ENCODE measurements at places on chromosomes 6 and 20.

- no peak for DNase-seq
These were observed 17.1 kb downstream of the REPS1 start for GRCh38 chr6:138970856-138971425.

DNA sequence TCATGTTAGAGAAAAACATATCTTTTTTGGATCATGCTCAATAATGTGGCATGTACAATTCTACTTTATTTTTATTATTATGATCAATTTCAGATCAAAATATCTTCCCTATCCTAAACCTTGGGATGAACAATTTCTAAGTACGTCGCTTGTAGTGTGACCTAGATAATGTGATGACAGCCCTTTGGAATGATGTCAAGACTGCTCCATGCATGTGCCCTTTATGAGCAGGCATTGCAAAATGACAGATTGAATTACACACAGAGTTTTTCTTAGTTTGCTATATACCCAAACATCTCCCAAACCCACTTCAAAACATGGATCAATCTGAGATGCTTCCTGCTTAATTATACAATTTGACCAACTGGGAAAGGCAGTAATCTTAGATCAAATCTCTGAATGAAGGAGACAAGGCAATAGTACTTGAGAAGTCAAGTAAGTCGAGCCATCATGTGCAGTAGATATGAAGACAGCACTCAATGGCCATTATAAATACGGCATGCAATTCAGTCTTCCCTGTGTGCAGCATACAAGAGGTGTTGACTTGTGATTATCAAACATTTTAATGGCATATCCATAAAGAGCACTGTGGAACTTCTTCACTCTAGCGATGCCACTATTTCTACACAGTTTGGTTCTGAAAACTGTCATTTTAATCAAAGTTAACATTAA, 294.8 kb downstream of the RNF144B start:
- DNase-seq: no peak

DNA sequence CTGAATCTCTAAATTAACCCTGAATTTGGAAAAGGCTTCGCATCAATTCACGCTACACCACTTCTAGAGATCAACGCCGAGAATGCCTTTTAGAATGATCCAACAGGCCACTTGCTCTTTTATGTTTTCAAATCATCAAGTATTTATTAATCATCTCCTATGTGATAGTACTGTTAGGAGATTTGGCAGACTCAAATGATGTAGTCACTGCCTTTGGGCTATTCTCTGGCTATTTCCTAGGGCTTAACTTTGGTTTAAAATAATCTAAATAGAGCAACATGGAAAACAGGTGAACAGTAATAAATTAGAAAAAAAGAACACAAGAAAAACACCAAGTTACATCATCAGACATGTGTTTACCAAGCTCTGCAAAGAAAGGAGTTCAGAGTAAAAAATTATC, 140.3 kb downstream of the TENT5A start:
- no peak for DNase-seq

GRCh38 chr6:52523378-52524142, 53.3 kb downstream of the TRAM2 start:
- DNase-seq: no peak

GRCh38 chr20:13141546-13141945, 79.5 kb upstream of the ISM1 start:
- DNase-seq: no peak

DNA sequence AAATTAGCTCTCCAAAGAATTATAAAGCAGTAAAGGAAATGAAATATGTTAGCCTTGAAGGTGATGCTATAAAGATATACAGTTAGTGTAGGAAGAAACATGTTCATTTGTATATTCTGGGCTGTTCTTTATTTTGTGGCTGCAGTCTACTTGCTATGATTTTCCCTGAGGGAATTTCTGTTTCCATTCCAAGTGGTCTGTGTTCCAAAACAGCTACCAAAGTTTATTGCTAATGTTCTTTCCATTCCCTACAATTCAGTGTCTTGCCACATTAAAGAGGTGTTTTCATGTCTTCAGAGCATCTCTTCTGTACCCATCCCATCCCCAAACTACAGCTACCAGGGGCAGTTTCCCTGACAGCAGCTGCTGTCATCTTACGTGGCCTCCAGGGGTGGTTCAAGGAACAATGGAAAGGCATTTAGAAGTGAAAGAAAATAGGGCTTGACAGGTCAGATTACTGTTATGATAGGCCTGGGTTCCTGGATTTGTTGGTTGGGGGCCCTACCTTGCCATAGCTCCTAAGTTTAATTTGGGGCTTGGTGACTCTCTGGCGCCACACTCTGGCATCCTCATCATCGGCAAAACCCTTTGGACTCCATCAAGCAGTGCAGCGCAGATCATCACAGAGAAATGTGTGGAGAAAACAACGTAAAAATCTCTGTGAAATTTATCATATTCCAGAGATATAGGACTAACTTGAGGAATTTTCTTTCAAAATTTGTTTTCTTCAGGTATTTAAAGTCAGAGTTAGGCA, 33.8 kb upstream of the AIG1 start:
- DNase-seq: peak; percentile 20

DNA sequence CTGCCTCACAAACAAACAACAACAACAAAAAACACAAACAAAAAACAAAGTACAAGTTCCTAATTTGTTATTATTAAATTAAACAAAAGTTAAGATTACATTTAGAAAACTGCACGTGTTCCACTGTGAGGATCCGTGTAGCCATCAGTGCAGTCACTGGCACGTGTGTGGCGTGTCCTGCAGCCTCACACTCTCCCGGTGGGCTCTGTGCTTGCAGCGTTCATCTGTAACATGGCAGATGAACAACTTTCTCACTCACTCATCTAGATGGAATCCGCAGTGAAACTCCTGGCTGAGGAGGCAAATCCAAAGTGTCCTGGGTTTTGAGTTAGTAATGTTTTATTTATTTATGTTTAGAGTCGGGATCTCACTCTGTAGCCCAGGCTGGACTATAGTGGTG, 12.9 kb upstream of the ADRM1 start:
- DNase-seq: no peak

DNA sequence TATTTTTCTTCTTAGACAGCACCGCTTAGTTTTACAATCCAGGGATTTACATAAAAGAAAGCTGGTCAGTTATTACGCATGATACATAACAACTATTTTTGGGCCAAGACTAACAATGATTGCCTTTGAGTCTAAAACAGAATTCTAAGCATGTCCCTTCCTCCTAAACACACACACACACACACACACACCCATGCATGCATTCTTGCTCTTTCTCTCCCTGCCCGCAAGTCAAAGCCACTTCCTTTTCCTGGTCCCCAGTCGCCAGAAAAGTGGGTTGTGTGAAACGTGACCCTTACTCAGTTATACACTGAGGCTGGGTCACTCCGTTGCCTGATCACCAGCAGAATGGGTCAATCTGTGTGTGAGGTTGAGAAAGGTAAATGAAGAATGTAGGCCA, 31.4 kb downstream of the FYN start:
- DNase-seq: no peak

- no peak for DNase-seq
These were observed 2.0 kb downstream of the CD24 start for GRCh38 chr6:106972500-106972899.

- DNase-seq: no peak
These were observed 242.2 kb downstream of the NRN1 start for GRCh38 chr6:5764401-5764955.

GRCh38 chr6:154805288-154805911, 72.2 kb downstream of the SCAF8 start:
- no peak for DNase-seq

DNA sequence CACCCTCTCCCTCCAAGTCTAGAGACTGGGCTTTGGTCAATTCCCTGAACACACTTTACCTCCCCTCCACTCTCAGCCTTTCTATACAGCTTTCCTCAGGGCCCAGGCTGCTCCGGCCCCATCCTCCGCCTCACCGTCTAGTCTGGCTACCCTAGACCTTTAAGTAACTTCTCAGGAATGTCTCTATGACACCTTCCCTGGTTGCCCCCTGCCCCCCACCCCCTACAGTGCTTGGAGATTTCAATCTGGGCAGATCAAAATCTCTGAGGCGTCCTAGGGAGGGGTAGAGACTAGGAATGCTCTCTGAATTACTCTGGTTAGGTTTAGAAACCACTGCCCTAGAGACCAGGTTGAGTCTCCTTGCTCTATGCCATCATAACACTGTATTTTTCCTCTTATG, 6.1 kb downstream of the UBE2J1 start:
- no peak for DNase-seq

GRCh38 chr6:1966713-1967112, 278.7 kb downstream of the GMDS start:
- DNase-seq: no peak

DNA sequence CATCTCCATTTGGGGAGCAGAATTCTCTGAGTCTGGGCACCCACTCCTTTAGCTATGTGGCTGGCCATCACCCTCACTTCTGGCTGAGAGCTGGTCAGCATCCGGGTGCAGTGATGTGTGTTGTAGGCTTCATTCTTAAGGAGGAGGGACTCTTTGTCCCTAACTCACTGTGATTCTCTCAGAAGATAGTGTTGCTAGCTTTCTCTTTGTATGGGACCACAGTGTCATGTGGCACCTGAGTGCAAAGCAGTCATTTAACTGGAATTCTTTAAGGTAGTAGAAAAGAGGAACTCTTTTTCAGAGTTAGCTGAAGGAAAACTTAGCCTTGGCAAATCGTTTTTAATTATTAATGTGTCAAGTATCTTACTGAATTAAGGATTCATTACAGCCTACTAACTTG, 165.9 kb downstream of the JARID2 start:
- no peak for DNase-seq

DNA sequence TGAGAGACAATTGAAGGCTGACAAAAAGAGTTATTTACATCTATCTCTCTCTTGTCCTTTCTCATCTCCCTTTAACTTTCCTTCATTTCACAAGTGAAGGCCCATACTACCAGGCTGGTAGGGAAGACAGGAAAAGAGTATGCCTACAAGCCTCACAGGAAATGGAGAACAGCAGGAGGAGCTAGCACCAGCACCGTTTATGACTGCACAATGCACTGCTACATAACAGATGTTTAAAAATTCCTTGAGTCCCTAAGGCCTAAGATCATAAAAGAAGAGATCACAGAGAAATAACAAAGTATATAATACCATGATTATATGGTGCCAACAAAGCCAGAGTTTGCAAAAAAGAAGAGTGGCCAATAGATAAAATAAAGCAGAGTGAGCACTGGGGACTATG, 194.8 kb downstream of the UNC5CL start:
- no peak for DNase-seq

DNA sequence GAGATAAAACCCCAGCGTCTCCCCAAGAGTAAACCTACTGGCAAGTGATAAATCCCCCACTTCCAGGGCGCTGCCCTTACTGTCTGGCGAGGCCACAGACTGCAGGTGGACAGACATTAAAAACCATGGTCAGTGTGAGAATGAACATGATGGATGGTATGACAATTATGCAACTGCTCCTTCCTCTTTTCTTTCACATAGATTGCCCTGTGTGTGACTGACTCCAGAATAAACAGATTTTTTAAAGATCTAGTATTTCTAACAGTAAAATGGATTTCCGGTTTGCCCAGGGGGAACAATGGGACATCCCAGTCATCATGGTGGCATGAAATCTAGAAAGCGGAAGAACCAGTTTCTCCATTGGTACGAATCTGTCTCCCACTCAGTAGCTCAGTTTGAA, 153.7 kb downstream of the FOXC1 start:
- DNase-seq: no peak

DNA sequence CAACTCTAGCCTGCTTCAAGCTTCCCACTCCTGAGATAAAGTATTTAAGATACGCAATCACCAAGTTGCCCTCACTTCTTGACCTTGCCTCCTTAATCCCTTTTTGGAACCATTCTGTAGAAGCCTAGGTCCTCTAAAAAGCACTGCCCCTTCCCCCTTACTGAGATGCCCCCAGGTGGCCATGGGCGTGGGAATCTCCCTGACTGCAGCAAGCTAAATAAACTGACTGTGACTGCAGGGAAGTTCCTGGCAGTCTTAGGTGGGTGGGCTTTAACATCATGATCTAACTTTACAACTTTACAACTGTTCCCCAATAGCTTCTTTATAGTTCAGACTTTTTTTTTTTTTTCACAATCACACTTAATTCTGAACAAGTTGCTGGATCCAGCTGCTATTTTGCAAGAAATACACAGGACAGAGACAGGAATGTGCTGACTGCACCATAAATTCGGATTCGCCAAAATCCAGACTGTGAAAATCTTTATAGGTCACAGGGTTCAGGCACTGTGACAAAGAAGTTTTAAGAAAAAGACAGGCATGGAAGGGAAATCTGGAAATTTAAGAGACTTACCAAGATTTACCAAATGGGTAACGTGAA, 344.2 kb upstream of the SULF2 start:
- no peak for DNase-seq

DNA sequence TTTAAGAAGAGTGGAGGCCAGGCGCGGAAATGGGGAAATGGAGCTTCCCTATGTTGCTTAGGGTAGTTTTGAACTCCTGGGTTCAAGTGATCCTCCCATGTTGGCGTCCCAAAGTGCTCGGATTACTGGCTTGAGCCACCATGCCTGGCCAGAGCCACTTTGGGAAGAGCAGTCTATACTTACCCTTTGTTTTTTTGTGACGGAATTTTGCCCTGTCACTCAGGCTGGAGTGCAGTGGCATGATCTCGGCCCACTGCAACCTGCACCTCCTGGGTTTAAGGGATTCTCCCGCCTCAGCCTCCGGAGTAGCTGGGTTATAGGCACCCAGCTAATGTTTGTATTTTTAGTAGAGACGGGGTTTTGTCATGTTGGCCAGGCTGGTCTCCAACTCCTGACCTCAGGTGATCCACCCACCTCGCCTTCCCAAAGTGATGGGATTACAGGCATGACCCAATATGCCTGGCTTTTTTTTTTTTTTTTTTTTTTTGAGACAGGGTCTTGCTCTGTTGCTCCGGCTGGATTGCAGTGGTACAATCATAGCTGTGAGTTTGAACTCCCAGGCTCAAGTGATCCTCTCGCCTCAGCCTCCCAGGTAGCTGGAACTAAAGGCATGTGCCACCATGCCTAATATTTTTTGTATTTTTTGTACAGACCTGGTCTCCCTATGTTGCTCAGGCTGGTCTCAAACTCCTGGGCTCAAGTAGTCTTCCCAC, 18.0 kb downstream of the PPP1R10 start:
- no peak for DNase-seq

- DNase-seq: no peak
These were observed 48.3 kb upstream of the KIF25 start for GRCh38 chr6:167949121-167949684.

- DNase-seq: no peak
These were observed 132.0 kb upstream of the RNF24 start for GRCh38 chr20:4147319-4147718.

DNA sequence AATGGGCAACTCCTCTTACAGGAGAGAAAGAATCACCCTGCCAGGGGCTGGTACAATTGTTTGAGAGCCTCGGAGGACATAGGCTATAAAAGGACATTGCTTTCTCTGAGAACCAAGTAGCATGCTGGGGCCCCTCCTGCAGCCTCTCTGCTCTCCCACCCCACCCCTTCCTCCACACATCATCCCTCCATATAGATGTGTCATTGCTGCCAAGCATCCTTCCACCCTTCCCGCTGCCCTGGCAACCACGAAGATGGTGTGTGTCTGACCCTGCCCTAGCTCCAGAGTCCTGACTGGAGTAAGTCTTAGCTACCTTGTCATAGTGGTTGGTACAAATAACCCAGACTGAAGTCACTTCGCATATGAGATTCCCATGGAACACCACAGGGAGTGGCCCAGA, 129.7 kb downstream of the SNX5 start:
- no peak for DNase-seq
